Natural killer cell (primary cell): ENCODE measurements at places on chromosomes 2 and 18. TPM values are rescaled to one million over a fixed set of nuclear protein-coding genes. Genes with fewer than 3 reads are reported as not detected.

The MYOM1 gene
- 3.0 TPM for total RNA-seq

The MSH6 gene
- total RNA-seq = 18.5 TPM

The AQP12A gene
- not detected for total RNA-seq

The TFPI gene
- total RNA-seq = 0.23 TPM

DNA sequence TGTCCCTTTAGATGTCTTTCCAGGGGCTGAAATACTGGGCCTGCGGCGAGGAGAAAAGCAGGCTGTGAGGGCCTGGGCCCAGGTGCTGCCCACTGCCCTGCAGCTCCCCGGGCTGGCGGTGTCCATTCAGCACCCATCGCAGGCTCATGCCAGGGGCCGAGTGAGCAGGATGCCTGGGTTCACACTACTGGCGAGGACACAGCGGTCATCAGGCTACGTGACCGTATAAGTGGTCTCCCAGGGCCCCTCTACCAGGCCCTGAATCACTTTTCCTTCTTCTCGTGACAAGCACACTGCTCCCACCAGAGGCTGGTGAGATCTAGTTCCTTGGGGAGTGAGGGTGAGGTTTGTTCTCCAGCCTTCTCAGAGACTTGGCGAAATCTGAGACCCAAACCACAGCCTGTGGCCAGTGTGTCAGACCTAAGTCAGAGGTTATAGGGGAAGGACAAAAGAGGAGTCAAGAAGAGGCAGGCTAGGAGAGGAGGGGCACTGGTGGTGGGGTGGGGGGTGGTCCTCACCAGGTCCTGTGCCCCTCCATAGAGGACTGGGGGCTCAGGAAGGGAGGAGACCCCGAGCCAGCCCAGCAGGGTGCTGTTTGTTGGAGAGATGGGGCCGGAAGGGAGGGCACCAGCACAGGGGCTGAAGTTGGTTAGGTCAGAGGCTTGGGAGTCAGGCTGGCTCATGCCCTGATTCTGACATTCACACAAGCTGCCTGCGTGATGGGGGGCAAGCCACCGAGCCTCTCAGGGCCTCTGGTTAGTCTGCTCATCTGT, 6.6 kb upstream of the SEMA4C start:
- DNase-seq = no peak

DNA sequence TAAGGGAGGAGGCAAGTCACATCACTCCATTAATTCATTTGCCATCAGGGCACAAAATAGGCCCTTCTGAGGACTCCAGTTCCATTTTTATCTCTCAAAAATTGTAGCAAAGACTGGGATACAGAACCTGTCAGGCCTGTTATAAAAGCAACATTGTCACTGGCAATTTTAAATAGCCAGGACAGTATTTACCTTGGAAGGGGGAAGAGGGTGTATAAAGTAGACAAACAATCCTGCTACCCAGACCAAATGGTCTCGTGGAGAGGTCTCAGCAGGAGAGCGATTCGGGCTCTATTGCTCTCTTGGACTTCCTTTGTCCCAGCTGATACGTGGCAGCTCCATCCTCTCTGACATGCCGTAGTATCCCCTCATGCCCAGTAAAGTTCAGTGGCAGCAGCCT, 740.3 kb upstream of the HS6ST1 start:
- no peak for DNase-seq

- no peak for DNase-seq
Observed at GRCh38 chr2:196293751-196294515, 122.6 kb upstream of the STK17B start.

DNA sequence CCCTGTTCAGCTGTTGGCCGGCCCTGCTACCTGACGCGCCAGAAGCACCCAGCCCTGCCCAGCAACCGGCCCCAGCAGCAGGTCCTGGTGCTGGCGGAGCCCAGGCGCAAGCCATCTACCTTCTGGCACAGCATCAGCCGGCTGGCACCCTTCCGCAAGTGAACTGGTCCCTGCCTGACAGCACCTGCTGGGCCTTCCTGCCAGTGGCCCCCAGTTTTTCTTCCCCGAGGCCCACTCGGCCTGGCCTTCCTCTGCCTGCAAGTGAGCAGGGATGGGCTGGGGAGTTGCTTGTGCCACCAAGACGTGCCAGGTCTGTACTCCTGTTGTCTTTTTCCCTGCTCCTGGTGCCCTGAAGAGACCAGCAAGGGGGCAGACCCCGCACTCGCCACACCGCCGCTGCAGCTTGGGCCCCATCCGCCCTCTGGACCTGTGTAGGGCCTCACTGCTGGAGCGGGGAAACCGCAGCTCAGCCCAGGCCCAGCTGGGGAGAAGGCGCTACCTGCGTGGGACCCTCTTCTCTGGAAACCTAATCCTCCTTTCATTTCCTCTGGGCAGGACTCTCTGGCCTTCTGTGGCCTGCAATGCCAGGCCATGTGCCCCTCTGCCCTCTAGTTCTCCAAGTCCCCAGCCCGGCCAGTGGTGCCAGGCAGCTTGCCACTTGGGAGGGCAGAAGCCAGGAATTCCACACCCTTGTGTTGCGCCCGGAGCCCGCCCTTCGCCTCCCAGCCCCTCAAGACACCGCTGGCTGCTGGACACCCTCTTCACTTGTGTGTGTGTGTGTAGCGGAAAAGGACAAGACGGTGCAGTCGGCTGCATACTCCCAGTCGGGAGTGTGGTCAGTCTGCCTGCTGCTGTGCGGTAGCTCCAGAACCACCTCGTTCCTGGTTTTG, 47.0 kb downstream of the FAM168B start:
- no peak for DNase-seq

DNA sequence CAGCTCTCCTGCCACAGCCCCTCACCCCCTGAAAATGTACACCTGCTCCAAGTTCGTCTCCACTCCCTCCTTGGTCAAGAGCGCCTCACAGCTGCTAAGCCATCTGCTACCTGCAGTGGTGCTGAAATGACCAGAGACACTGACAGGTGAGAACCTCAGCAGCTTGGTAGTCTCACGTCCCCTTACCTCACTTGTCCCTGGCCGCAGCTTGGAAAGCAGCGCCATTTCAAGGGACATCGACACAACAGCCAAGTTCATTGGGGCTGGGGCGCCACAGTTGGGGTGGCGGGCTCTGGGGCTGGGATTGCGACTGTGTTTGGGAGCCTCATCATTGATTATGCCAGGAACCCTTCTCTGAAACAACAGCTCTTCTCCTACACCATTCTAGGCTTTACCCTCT, 47.5 kb downstream of the ANKRD44 start:
- no peak for DNase-seq

DNA sequence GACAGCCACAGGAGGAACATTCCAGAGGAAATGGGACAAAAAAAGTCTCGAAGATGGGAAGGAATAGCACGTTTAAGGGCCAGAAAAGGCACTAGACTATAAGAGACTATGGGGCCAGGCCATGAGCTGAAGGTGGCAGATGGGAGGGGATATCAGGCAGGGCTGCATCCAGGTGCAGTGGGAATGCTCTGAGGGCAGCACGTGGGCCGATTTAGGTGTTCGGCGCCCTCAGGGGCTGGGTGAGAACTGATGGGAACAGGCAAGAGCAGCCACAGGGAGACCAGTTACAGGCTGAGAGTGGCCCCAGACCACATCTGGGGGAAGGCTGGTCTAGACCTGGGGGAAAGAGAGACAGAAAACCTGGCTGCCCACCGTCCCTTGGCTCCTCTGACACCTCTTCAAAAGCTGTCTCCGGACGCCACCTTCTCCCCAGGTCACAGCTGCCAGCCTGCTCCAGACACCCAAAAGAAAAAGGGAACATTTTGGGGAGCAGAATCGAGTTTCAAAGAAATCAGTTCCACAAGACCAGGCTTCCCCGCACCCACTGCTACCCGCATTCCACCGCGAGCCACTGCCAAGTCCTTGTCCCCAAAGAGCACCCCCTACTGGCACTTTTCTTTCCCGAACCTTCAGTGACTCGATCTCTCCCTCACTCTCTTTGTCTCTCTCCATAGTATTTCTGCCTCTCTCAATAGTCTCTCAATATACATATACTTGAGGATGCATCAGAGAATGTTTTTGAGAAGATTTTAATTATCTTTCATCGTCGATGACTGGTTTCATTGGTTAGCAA, 190.1 kb upstream of the AGAP1 start:
- DNase-seq = no peak

GRCh38 chr2:72031346-72032110, 116.1 kb downstream of the CYP26B1 start:
- DNase-seq = no peak

GRCh38 chr2:241869087-241869961, at the start of gene RTP5:
Gene RTP5 (plus strand): TSS chr2:241869729. CDS start chr2:241869757, 28 bp downstream.
- DNase-seq = no peak

GRCh38 chr18:3354506-3354905, 92.6 kb downstream of the MYL12B start:
- no peak for DNase-seq

DNA sequence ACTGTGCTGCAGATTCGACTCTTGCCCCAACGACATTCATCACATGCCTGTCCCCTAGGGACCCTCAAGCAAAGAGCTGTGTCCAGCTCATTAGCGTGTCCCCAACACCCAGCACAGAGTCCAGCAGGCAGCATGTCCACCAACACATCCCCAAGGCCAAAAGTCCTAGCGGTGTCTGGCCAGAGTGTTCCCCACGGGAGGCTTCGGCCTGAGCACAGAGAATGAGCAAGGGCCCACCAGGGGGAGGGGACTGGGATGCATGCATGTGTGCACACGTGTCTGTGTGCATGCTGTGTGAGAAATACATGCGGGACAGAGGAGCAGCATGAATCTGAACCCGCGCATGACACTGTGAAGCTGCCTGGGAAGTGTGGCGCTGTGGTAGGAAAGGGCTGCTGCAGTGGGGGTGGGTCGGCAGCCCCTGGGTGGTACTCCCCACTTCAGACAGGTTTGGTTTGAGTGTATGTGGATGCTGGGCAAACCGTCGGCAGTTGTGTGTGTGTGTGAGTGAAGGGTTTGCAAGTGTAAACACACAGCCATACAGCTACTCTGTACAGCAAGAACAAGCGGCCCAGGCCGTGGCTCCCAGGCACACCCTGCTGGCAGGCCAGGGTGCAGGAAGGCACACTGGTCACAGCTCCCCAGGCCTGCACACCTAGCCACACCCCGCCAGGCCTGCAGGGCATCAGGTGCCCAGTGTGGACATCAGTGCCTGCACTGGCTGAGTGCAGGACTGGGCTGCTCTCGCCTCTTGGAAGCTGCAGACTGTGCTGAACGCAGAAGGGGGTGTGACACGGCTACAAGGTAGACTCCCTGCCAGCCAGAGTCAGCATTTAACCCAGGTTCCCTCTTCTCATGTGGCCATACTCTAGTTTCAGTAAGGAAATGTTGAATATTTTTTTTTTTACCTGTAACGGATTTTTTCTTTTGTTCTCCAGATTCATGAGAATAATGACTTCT, 19.5 kb upstream of the HES6 start:
- DNase-seq = no peak

DNA sequence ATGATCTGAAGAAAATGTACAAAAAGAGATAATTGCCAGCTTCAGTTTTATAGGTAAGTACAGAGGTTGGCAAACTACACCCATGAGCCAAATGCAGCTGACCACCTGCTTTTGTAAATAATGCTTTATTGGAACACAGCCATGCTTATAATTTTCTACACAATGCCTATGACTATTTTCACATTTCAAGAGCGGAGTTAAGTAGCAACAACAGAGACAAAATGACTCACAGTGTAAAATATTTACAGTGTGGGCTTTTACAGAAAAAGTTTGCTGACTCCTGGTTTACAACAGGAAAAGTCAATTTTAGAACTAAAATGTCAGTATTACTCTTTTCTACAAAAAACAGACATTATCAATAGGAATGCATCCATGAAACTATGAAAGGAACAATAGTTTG, 26.0 kb downstream of the CWC22 start:
- no peak for DNase-seq
